Right hindlimb (tissue), 1 donor: ENCODE measurements at places on chromosomes 3 and 15.
A peak's percentile ranks its signal among the peaks of the same experiment; 100 is the strongest.

DNA sequence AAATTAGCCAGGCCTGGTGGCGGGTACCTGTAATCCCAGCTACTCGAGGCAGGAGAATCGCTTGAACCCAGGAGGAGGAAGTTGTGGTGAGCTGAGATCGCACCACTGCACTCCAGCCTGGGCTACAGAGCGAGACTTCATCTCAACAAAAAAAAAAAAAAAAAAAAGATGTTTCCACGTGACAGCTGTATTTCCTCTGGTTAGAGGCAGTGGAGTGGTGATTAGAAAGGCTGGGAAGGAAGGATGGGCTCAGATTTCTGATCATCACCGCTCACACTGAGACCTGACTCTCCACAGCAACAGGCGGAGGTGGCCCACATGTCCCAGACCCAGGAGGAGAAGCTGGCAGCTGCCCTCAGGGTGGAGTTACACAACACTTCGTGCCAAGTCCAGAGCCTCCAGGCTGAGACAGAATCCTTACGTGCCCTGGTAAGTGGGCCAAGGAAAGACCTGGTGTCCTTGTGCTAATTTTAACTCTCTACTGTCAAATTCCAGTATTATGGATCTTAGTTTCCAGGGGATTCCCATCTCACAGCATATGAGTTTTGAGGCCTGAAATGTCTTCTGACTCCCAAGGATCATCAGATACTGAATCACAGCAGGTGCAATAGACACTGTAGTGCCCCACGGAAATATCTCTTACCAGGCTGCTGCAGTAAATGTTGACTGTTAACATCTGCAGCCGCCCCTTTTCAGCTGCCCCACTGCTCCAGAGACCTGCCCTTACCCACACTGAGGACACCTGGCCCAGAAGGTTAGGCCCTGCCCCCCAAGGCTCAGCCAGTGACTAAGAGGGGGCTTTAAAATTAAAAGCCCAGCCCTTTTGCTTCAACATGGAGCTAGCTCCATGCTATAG lies 66.9 kb downstream of the BFSP2 start:
- peak; percentile 49 for DNase-seq

DNA sequence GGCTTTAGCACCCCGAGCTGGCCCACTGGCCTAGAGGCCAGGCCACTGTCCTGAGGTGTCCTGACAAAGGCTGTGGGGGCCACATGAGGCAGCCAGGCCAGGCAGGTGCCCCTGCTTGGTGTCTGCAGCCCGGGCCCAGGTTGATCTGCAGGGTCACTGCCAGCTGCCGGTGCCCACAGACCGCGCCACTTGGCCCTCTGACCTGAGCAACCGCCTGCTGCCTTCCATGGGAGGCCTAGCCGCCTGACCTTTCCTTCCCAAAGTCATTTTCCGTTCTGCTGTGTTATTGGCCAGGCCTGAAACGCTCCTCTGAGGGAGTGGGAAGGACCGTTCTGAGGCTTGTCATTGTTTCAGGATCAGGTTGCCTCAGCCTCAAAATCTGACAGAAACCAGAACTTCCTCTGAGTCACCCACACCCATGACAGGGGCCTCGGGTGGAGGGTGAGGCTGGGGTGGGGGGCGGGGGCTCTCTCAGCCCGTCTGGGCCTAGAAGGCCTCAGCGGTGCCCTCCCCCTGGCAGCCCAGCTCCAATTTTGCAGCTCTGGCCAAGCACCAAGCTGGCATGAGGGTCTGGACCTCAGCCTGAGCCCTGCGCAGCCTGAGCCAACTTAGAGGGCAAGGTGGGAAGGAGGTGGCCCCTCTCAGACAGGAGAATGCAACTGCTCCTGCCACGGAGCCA lies 140.7 kb upstream of the MEF2A start:
- no peak for DNase-seq

DNA sequence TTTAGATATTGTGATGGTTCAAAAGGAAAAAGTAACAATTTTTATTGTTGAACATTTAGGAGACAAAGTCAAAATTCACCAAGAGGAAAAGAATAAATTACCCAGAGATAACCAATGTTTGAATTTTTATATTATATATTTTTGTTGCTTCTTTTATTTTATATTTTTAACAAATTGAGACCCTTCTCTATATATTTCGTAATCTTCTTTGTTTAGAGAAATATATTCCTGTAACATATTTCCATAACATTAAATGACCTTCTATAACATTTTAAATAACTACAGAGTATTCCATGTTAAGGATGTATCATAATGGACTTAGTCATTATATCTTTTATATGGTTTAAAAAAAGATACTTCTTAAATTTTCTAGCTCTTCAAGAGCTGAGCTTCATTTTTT lies 128.0 kb downstream of the RBPMS2 start:
- no peak for DNase-seq

DNA sequence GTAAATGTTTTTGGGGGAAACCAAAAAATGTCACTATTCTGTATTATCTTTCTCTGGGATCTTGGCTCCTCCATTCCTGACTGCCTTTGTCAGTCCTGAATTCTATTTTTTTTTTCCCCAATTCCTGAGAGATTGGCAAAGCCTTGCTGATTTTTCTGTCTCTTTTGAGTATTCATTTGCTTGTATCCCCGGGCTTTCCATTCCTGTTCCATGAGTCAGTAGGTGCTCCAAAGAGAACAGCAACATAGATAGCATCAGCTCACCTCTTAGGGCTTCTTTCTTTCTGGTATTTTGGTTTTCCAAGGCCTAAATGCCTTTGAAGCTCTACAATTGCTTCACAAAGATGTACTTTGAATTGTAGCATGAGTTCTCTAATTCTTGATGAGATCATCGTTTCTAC lies 271.7 kb upstream of the LRRC3B start:
- DNase-seq: no peak

- DNase-seq: no peak
Observed at GRCh38 chr3:123349201-123349535, 99.7 kb downstream of the ADCY5 start.

DNA sequence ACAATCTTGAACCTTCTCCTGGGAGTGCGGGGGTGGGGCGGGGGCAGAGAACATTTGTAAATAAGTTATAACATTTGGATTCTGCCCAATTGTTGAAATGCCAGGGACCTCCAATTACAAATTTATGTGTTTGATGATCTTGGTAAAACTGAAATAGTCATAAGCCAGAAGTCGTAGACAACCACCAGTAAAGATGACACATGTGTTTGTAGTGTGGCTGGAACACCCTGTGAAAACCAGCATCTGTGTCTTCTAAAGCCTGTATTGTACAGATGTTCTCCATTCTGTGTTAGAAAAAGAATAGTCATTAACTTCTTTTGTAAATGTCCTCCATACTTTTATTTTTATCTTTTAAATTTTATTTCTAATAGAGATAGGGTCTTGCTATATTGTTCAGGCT lies 61.8 kb downstream of the ARIH1 start:
- no peak for DNase-seq

GRCh38 chr15:38886315-38887163 lies 321.9 kb upstream of the RASGRP1 start:
- DNase-seq: no peak

DNA sequence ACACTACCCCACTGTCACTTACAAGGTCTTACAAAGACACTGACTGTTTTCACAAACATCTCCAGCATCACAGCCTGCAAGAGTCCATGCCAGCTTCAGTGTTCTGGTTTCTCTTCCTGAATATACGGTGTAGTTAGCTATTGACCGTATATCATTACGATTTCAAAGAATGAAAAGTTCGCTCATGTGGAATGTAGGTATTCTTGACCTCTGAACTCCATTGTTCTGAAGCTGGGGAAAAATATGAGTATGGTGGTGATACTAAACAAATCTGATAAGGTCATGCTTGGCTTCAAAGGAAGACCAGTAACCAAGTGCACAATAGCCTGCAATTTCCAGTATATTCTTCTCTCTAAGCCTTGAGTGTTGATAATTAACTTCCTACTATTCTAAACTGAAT lies 315.7 kb upstream of the WNT5A start:
- no peak for DNase-seq

GRCh38 chr3:191345334-191345733 lies 15.0 kb upstream of the UTS2B start:
- no peak for DNase-seq

DNA sequence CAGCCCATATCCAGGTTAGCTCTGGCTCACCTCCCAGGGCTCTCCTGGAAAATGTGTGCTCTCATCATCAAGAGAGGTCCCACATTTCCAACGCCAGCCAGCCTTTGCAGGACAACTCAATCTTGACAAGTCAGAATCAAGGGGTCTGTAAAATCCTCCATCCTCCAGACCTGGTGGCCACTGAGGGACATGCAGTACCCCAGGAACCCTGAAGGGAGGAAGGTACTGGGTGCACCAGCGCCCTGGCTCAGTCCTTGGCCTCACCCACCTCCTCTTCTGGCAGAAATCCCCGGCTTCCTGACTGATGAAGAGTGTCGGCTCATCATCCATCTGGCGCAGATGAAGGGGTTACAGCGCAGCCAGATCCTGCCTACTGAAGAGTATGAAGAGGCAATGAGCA lies 6.0 kb upstream of the WDR6 start:
- DNase-seq: no peak

GRCh38 chr3:160125258-160125657 lies 100.0 kb upstream of the C3orf80 start:
- DNase-seq: no peak

GRCh38 chr3:141773676-141774075 lies 10.5 kb downstream of the GRK7 start:
- DNase-seq: no peak

- DNase-seq: no peak
Observed at GRCh38 chr15:66429546-66429945, 42.8 kb downstream of the MAP2K1 start.

GRCh38 chr3:42314411-42314810 lies 48.4 kb upstream of the CCK start:
- no peak for DNase-seq

- peak; percentile 11 for DNase-seq
Observed at GRCh38 chr3:83034806-83035703, 1273.6 kb upstream of the GBE1 start.

DNA sequence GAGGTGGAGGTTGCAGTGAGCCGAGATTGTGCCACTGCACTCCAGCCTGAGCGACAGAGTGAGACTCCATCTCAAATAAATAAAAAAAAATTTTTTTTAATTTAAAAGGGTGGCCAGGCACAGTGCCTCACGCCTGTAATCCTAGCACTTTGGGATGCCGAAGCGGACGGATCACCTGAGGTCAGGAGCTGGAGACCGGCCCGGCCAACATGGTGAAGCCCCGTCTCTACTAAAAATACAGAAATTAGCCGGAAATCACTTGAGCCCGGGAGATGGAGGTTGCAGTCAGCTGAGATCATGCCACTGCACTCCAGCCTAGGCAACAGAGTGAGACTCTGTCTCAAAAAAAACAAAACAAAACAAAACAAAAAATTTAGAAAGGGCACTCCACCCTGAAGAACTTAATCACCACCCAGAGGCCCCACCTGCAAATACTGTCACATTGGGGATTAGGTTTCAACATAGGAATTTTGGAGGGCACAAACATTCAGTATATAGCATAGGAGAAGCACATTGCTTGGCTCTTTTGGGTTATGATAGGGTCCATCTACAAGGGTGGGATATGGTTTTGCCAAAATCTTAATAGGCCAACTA lies 7.1 kb upstream of the YEATS2 start:
- DNase-seq: no peak
